Activated T-helper 1 cell treated with anti-CD3 and anti-CD28 coated beads, Interleukin-12 subunit alpha, Interleukin-12 subunit beta, Interleukin-2, Interleukin-4 antibody, amounts not matched to agents 30 ng/mL and 10 ng/mL and 1 ng/mL, durations not matched to agents 14 hours and 24 hours and 36 hours (primary cell): ENCODE measurements at places on chromosomes 3 and 15.

DNA sequence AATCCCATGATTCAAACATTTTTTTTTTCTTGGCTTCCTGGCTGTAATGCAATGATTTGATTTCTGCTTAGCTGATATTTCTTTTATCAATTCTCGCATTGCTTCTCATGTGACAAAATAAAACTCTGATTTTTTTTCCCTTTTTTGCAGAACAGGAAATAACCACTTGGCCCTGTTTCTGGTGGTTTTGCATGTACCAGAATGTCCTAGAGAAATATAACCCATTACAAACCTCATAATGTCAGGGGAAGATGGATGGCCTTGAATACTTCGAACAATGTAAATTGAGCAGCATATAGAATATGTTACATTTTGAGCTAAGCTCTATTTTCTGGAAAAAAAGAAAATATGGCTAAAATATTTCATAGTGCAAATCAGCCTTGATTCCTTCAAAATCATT is 275.6 kb downstream of the RAP2B start:
- no peak for DNase-seq

- no peak for DNase-seq
Observed at GRCh38 chr3:59566481-59566975, 516.7 kb upstream of the CFAP20DC start.

- no peak for DNase-seq
Observed at GRCh38 chr15:82312586-82313349, 36.5 kb downstream of the GOLGA6L10 start.

GRCh38 chr3:127639173-127640041 is 10.4 kb downstream of the PODXL2 start:
- DNase-seq: no peak

- peak; percentile 30 for DNase-seq
Observed at GRCh38 chr3:49869525-49870126, at the start of gene CAMKV. TSS of gene CAMKV (minus strand) at chr3:49869906. CDS start at chr3:49862388, 7,518 bp downstream.

DNA sequence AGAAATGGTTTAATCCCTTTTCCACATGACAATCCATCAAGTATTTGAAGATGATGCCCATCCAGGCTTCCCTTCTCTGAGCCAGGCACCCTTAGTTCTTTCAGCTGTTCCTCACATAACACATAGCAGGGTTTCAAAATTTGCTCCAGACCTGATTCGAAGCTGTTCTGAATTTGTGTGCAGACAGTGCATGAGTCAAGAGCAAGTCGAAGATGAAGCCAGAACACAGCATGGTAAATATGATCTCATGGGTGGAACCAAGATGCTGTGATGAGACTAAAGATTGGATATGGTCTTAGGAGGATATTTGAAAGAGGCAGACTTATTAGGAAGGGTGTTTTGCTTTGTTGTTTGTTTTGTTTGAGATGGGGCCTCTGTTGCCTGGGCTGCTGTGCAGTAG is 32.6 kb upstream of the PDE8A start:
- DNase-seq: no peak

DNA sequence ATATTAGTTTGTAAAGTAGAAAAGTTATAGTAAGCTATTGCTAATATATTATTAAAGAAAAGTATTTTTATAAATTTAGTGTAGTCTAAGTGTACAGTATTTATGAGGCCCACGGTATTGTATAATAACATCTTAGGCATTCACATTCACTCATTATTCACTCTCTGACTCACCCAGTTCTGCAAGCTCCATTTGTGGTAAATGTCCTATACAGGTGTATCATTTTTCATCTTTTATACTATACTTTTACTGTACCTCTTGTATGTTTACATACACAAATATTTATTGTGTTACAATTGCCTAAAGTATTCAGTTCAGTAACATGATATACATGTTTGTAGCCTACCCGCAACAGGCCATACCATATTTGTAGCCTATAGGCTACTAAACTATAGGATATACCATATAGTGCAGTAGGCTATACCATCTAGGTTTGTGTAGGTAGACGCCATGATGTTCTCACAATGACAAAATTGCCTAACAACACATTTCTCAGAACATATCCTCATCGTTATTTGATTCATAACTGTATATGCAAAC is 246.8 kb upstream of the ALCAM start:
- no peak for DNase-seq

DNA sequence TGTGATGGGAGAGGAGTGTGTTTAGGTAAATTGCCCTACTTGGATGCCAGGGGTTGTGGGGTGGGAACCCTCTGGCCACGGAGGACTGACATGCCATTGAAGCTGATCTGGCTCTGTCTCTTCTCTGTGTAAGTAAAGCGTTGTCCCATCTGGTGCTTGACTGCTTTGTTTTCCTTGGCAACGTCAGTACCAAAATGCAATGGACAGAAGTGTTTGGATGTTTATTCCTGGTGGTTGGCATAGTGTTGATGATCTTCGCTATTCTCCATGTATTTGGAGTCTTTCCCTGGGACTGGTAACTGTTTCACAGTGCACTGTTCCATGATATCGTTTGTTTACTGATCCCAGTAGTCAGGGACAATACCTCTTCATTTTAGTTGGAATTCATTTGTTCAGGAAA is 130.5 kb upstream of the MCTP2 start:
- DNase-seq: no peak

DNA sequence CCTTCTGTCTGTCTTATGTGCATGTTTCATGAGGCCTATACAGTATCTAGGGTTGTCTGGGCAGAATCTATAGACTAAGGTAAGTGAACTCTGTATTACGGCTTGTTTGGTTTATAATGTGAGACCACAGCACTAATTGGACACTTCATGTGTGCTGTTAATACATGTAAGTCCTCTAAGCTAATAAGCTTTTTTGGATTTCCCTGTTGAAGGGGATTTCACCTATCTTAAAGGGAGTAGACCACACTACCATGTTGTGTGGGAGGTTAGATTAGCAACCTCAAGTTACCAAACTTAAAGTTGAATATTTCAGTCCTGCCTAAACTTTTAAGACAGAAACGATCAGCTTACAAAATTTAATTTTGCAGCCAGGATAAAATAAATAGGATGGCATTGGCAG is 189.8 kb upstream of the GOLIM4 start:
- no peak for DNase-seq

- no peak for DNase-seq
Observed at GRCh38 chr3:170622369-170623159, 36.7 kb upstream of the SLC7A14 start.

DNA sequence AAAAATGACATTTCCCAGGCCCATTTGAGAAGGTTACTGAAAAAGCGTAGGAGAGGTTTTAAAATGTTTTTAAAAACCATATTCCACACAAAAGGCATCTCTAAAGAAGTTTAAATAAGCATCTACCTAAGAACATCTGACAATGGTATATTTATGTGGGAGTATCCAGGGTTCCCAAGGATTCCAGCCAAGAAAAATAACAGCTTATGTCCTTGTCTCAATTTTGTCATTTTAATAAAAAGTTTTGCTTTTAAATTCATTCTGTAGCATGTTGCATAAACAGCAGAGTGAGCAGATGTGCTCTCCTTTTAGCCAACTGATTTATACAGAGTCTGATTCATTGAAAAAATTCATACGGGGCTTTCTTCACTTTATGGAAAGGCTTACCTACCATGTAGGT is 129.9 kb downstream of the LRRC3B start:
- DNase-seq: no peak

DNA sequence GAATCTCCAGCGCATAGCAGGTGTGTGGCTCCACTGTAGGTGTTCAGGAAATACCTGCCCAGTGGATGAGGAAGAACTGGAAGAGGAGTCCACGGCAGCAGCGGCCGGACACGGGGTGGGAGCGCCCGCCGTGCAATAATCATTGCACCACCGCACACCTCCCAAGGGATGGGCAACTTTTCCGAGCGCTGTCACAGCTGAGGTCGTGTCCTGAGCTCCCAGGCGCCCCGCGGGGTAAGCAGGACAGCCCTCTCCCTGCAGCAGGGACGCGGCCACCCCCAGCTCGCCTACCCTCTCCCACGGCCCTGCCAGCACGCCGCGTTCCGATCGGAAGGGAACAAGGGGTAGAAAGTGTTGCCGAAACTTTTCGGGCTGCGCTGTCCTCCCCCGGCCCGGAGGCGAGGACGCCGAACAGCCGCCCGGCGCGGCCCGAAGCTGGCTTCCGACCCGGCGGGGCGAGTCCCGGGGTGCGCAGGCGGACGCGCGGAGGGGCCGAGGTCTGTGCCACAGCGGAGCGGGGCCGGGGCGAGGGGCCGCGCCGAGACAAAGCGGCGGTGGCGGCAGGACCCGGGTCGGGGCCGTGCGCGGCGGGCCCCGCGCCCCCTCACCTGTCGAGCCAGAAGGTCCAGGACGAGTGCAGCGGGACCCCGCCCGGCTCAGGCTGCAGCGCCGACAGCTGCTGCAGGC is 475 bp downstream of the EIF4E3 start:
- peak; percentile 28 for DNase-seq

DNA sequence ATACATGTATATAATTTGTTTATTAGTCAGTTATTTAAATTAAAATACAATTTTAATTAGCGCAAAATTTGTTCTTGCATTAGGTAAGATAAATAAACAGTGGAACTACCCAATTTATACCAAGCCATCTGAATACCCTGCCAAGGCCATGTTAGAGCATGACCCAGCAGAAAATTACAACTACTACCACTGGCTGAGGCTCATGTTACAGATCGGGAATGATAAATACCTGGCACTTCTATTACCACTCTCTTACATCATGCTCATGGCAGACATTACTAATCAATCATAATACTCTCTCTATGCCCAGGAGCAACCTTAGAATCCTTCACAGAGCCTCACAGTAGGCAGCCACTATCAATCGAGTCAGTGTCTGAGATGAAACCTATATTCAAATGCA is 21.2 kb upstream of the LMOD3 start:
- no peak for DNase-seq

GRCh38 chr3:146507331-146508120 is 36.9 kb downstream of the PLSCR1 start:
- DNase-seq: no peak

GRCh38 chr3:142105991-142106390 is 43.4 kb downstream of the TFDP2 start:
- no peak for DNase-seq

DNA sequence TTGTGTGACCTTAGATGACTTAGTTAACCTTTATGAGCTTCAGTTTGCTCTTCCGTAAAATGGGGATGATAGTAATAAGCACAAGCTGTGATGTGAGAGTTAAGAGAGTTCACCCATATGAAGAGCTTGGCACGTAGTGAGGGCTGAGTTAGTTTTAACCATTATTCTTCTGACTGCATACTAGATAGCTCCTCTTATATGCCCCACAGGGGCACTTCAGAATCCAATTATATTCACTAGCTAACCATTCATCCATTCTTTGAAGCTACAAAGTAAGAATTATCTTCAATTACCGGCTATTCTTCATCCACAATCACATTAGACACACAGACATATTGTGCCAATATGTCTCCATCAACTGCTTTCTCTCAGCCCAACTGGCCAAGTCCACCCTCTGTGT is 159.0 kb upstream of the STT3B start:
- no peak for DNase-seq

GRCh38 chr3:1275495-1275894 is 182.7 kb downstream of the CNTN6 start:
- no peak for DNase-seq

- no peak for DNase-seq
Observed at GRCh38 chr3:4866866-4867265, 112.4 kb upstream of the BHLHE40 start.

DNA sequence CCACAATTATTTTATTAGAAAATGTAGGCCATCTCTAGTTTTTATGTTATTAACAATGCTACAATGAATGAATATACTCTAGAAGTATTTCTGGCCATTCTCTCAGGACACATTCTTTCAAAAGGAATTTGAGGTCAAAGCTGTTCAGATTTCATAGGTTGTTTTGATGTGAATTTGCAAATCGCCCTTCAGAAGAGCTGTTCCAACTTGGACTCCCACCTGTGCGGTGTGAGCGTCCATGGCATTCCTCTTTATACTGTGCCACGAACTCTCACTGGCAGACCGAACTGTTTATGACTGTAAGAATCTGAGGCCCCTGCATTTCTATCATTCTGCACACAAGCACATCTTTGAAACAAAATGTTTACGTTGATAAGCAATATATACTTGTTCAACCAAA is 18.6 kb upstream of the SLC24A5 start:
- no peak for DNase-seq

- no peak for DNase-seq
Observed at GRCh38 chr3:192861972-192862371, 55.7 kb downstream of the MB21D2 start.

- DNase-seq: no peak
Observed at GRCh38 chr3:85297291-85297690, 338.5 kb downstream of the CADM2 start.

GRCh38 chr3:160811237-160811548 is 55.2 kb downstream of the PPM1L start:
- no peak for DNase-seq

- no peak for DNase-seq
Observed at GRCh38 chr3:195715134-195715533, 5.6 kb upstream of the MUC20 start.

GRCh38 chr15:40769274-40770146 is at the start of gene C15orf62:
TSS of gene C15orf62 (plus strand) at chr15:40769980. CDS start at chr15:40770496, 516 bp downstream.
- no peak for DNase-seq

DNA sequence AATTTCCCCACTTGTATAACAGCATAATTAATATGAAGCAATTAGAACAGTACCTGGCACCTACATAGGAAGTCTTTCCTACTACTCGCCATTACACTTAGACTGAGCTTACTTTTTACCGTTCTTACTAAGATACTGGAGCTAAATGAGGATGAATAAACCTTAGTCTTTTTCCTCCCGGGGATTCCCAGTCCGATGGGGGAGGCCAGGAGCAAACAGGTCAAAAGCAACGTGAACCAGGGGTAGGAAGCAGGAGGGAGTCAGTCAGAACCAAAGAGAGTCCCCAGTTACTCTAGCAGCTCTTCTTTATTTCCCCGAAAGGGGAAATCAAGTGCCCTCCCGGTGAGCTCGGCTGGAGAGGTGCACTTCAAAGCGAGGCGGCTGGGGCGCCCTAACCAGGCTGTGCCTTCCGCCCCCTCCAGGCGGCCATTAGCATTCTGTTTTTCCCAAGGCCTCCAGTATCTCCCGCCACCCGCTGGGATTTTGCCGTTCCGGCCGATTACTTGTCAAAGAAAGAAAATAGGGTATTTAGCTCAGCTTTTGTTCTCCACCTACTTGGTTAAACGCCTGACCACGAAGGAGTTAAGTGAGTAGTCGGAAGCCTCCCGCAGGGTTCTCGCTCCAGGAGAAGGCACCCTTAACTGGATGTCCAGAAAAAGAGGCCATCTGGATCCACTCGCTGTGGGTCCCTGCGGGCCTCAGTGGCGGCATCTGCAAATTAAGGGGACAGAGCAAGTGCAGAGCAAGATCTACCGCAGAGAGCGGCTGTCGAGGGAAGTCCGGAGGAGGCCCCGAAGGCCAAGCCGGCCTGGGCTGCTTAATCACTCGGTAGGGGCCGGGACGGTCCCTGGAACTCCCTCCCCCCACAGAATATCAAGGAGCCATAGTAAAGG is 6.3 kb upstream of the EOMES start:
- no peak for DNase-seq
